Upper lobe of right lung (tissue), 1 donor: ENCODE measurements at places on chromosomes 2 and 18.

- no peak for DNase-seq
Measured at GRCh38 chr2:149743842-149744448, 156.4 kb upstream of the MMADHC start.

GRCh38 chr2:74792282-74792681, 41.6 kb upstream of the HK2 start:
- no peak for DNase-seq

- no peak for DNase-seq
Measured at GRCh38 chr2:199308567-199308966, 149.2 kb downstream of the SATB2 start.

GRCh38 chr2:173373290-173373689, 18.6 kb downstream of the CDCA7 start:
- DNase-seq, result no peak

DNA sequence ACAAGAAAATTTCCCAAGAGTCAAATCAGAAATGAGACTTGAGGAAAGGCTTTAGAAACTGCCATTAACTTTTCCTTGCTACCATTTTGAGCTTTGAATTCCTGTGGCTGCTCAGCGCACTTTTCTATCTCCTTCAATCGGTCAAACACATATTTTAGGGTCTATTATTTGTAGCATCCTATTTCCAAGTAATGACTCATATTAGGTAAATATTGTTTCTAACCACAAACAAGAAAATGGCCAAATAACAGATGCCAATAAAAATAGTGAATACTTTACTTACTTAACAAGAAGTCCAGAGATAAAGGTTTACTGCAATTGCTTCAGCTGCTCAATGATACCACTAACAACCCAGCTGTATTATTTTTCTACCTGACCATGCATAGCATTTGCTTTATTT, 29.7 kb upstream of the CCDC178 start:
- DNase-seq, result no peak

GRCh38 chr2:204365811-204366210, 179.5 kb upstream of the PARD3B start:
- no peak for DNase-seq

DNA sequence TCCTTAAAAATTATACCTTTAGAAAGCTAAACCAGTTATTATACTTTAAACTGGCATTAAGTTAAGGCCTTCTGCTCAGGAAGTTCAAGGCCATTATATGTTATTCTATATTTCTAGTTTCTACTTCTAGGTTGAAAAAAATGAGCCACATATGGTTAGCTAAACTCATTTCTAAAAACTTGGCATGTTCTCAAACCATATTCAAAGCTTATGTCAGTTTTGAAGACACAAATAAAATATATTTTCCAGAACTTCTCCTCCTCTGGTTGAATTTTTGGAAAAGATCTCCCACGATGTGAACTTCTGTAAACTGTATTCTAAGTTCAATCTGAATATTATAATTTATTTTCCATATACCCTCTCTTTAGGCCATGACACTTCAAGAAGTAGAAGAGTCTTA, 103.5 kb downstream of the NYAP2 start:
- DNase-seq, result no peak

- DNase-seq, result no peak
Measured at GRCh38 chr2:149399934-149400615, 69.7 kb downstream of the LYPD6 start.

- no peak for DNase-seq
Measured at GRCh38 chr2:169012812-169013627, 18.1 kb downstream of the ABCB11 start.

- no peak for DNase-seq
Measured at GRCh38 chr2:29660201-29660600, 261.2 kb downstream of the ALK start.

DNA sequence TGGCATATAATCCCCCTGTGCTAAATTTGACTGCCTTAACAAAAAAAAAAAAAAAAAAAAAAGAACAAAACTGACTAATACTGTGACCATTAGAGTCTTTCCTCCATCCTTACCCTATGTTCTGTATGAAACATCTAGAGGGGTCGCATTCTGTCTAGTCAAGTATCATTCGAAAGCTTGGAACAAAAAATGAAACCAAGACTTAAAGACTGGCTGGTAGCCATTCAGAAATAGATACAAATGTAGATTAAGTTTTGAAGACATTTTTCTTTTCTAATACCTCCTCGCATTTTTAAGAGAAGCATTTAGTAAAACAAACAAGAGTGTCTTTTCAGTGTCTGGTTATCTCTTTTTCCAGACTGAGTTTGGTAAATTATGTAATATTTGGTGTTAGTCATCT, 66.7 kb downstream of the SPATS2L start:
- no peak for DNase-seq

DNA sequence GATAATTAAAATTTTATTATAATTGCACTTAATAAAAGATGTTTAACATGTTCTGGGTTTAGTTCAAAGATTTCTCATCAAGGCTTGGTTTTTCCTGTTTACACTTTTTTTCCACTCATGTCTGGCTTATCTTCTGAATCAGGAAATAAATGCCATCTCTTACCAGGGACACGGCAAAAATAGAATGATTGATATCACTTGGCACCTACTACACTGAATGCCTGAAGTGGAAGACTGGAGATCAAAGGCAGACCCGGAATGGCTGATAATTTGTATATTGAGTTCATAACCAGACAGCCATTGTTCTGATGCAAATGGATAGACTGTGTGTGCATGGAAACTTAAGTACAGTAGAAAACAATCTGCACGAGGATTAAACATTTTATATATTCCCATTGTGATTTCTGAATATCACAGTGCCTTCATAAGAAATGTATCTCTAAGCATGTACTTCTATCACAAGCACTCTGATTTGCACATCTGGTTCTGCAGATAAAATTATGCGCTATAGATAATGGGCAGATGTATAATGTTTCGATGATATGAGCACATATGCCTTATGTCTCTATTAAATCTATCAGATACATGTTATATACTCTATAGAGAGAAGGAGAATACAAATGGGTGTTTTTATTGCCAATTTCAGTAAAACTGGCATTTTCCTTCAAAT, 304.8 kb downstream of the RND3 start:
- DNase-seq, result no peak

DNA sequence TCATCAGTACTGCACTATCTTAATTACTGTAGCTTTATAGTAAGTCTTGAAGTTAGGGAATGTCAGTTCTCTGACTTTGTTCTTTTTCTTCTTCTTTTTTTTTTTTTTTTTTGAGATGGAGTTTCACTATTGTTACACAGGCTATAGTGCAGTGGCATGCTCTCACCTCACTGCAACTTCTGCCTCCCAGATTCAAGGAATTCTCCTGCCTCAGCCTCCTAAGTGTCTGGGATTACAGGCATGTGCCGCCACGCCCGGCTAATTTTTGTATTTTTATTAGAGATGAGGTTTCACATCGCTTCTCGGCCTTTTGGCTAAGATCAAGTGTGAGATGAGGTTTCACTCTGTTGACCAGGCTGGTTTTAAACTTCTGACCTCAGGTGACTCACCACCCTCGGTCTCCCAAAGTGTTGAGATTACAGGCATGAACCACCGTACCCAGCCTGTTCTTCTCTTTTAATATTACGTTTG, 41.9 kb upstream of the TANC1 start:
- DNase-seq, result no peak

- DNase-seq, result no peak
Measured at GRCh38 chr2:37394263-37394662, 49.8 kb downstream of the QPCT start.
